Activated T-helper 1 cell treated with anti-CD3 and anti-CD28 coated beads, Interleukin-2, amount 50 U/mL, for 16 hours (primary cell): ENCODE measurements at places on chromosomes 6 and 20.

DNA sequence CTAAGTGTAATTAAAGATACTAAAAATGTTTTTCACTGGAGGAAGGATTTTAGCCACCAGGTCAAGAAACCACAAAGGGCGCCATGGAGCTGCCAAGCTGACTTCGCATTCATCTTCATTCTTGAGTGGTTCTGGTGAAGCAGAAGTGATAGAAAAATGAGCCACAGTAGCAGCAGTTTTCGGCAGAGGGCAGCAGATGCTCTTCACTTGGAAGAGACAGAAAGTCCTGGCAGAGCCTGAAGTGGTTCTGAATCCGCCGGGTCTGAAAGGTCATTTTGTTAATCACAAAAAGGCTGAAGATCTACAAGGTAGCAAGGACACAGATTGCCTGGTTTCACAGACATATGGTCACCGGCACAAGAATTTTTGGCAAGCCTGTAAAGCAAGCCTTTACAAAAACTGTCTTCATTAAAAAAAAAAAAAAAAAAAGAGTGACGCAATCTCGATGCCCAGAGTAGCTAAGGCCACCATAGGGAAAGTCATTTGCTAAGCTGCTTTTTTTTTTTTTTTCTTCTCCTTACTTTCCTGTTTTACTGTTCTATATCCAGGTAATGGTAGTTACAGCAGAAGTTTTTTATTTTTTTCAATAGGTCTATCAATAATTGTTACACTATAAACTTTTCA, 345.1 kb upstream of the AGPAT4 start:
- DNase-seq = no peak

- no peak for DNase-seq
These were observed 30.0 kb downstream of the MYT1 start for GRCh38 chr20:64194269-64194668.

- no peak for DNase-seq
These were observed 15.9 kb upstream of the KCNK16 start for GRCh38 chr6:39338397-39338796.

DNA sequence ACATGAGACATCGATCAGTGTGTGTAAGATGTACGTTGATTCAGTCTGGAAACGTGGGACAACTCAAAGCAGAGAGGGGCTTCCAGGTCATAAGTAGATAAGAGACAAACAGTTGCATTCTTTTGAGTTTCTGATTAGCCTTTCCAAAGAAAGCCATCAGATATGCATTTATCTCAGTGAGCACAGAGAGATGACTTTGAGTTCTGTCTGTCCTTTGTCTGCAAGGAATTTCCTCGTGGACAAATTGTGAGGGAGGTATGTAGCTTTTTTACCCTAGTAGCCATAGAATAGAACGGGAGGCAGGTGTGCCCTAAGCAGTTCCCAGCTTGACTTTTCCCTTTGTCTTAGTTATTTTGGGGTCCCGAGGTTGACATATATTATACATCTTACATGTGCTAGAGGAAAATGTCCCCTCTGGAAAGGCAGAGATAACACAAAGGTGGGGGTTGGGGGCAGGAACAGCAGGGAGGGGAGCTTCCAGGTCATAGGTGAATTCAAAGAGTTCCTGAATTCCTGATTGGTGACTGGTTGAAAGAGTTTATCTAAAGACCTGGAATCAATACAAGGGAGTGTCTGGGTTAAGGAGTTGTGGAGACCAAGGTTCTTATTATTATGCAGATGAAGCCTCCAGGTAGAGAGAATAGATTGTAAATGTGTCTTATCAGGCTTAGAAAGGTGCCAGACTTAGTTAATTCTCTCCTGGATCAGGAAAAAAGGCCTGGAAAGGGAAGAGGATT, 237.0 kb downstream of the NFATC2 start:
- DNase-seq = no peak

DNA sequence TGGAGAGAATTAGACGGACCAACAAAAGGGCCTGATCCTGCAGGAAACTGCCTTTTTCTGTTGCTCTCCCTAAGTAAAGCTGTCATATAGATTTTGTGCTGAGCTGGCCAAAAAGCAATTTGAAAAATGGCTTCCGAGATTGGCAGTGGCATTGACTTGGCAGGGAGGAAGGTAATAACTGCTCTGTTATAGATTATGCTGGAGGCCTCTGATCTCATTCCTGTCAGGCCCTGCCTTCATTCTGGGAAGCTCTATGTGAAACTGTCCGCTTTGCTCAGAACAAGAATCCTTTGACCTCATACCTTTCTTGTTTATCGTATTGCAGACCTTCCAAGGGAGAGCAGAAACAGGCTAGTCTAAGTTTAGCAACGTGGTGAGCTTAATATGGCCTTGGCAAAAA, 234.4 kb downstream of the PHACTR1 start:
- DNase-seq = no peak

DNA sequence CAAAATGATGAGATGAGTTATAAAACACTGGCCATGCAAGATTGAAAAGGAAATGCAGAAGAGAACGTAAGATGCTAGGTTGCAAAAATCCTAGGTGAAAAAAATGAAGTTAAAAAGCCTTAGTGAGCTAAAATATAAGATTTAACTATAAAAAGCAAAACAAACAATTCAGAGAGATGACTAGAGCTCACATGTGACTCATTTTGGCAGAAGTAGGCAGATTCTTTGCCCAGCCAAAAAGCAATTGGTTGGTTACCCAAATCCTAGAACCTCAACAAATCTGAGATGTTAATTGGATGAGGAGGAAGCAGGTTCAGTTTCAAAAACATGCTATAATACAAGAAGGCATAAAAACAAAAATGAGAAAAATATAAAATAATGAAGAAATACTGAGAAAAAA, 249.1 kb downstream of the OGFRL1 start:
- DNase-seq = no peak

GRCh38 chr20:18943542-18943941, 130.0 kb downstream of the SCP2D1 start:
- no peak for DNase-seq

- DNase-seq = no peak
These were observed 111.4 kb downstream of the FYN start for GRCh38 chr6:111761783-111762312.

DNA sequence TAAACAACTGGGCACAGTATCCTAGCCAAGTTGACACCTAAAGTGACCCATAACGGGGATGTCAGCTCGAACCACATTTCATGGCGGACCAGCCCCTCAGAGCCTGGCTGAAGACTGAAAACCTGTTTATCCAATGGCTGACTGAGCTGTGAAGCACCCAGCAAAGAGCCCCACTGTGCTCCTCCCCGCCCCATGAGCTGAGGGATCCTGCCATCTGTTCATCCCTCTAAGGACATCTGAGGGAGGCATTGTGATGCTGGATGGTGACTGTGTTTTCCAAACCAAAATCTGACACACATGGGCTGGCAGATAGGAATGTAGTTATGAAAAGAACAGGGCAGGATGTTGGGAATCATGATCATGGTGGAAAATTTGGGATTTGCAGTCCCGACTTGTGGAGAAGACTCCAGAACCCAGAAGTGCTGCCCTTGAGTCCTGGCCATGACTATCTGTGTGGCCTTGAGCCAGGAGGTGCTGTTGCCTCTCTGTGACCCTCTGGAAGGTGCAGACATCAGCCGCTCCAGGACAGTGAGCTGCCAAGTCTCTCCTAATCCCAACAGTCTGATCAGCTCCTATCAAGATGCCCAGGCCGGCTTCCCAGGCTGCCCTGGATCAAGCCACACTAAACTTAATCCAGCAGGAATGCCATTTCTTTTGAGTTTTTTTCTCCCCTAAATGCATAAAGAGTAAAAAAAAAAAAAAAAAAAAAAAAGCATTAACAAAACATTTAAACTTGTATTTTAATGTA, 5.7 kb downstream of the EDN3 start:
- DNase-seq = no peak

GRCh38 chr6:160735523-160735922, 33.5 kb downstream of the PLG start:
- DNase-seq = no peak

DNA sequence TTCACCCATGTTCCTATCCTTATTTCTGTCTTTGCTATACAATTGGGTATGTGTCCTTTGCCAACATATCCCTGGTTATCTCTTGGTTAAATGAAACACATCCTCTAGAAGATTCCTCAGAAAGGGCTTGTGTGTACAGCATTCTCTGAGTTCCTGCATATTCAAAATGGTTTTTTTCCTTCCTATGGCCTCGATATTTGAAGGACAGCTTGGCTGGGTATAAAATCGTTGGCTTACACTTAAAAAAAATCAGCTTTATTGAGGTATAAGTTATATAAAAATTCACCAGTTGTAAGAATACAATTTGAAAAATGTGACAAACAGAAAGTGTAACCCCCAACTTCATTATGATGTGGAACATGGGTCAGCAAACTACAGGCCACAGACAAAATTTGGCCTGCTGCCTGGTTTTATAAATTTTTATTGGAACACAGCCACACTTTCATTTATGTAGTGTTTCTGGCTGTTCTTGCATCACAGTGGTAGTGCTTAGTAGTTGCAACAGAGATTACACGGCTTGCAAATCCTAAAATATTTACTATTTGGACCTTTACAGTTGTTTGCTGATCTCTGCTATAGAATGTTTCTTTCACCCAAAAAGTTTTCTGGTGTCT, 16.7 kb downstream of the PCMT1 start:
- DNase-seq = no peak

- DNase-seq = no peak
These were observed 171.2 kb upstream of the BMP5 start for GRCh38 chr6:56046576-56046975.

DNA sequence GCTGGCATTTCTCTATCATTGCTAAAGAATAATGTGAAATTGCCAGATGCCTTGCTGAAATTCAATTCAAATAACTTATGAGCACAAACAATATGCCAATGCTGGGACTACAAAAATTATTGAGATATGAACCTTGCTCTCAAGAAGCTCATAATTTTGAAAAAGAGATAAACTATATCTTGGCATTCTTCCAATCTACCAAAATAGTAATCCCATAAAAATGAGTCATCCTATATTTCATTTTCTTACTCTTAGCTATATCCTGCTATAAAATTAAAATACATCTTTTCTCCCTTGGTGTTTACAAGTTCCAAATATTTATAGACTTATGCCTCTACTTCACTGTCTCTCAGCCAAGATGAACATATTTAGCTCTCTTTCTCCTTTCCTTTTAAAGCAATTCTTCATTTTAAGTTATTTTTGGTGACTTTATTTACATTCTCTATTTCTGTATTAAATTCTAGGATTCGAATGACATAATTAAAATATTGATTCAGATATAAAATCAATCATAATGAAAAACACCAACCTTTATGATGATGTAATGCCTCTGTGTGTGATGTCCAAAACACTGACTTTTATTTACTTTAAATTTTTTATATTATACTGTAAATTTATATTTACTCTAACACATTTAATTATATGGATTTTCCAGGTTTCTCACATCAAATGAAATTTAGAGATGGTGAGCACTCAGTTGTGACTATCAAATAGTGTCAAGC, 152.6 kb downstream of the CDK19 start:
- DNase-seq = no peak

GRCh38 chr6:75210885-75211739, 5.3 kb upstream of the COL12A1 start:
- no peak for DNase-seq

DNA sequence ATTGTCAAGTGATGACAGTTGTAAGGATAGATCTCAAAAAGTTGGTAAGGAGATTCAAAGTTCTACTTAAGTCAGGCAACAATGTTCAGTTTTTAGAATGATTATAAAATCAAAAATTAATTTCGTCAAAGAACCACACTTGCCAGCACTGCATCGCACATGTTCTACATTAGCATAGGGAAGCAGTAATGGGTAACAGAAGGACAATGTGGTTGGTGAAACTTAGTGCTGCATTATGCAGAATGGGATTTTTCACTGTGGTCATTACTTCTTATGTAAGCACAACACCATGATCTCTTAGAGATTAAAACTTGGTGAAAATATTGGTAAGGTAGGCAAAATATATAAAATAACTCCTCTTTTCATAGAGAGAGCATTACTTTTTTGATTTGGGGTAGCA, 173.7 kb upstream of the THEMIS start:
- no peak for DNase-seq

DNA sequence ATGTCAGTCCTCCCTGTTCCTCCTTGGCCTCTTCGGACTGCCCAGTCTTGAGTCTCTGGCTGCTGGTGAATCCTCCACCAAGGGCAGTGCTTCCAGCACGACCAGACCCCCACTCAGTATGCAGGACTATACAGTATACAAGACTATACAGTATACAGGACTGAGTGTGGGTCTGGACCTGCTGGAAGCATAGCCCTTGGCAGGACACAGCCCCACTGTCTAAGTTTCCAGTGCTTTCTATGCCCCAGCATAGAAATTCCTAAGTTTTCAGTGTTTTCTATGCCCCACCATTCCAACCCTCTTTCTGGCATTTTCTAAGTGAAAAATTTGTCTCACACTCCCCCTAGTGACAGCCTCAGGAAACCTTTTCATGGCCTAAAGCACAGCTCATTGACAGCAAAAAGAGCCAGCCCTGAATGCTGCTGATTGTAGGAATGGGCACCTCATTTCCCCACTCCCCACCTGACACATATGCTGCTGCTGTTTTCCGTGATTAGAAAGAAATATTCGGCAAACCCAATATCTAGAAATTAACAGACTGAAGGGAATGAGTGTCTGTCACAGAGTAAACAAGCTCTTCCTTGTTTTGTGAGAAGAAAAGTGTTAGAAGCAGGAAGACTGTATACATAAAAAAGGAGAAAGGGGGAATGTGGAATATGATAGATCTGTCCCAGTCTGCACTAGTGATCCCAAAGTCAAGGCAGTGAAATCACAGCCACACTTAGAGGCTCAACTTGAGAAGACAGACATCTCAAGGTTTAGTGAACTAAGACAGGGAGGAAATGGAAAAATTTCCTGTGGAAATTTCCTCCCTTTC, 206.9 kb downstream of the IBTK start:
- DNase-seq = no peak

GRCh38 chr6:24603241-24603640, 42.8 kb downstream of the KIAA0319 start:
- DNase-seq = no peak

GRCh38 chr6:4714961-4715501, 61.2 kb upstream of the CDYL start:
- DNase-seq = no peak

DNA sequence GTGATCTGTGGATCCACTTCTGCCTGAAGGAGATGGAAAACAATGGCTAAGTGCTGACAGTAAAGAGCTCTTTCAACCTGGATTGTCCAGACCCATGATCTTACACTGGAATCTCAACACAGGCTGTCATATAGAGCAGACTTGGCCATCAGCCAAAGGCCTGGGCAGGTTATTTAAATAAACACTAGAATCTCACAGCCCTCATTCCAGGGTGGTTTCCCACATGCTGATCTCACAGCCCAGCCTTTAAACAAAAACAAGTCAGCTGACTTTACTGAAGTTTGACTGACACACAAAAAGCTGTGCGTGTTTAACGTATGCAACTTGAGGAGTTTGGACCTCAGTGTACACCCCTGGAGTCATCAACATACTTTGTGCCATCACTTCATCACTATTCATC, 28.4 kb downstream of the SYNDIG1 start:
- no peak for DNase-seq

DNA sequence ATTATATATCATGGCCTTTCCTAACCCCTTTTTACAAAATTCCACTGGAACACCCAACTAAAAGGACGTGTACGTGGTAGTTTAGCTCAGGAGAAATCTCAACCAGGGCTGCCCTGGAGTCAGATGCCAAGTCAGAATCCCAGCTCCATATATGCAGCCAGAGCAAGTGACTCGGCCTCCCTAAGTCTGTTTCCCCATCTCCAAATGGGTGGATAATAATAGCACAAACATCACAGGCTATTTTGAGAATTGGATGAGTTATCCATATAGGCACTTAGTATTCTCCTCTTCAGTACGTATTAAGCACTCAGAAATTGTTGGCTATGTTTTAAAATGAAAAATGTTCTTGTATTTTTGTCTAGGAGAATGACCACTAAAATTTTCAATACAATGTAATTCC, 481.5 kb downstream of the CD109 start:
- DNase-seq = no peak
